HFFc6 (cell line): ENCODE measurements at places on chromosomes 4 and X. TPM values are rescaled to one million over a fixed set of nuclear protein-coding genes. Genes with fewer than 3 reads are reported as not detected.

WWC2 gene
- total RNA-seq, result 90.0 to 110 TPM (median 99.3 TPM) in 3 replicates

TMEM271 gene
- not detected in 3 replicates for total RNA-seq

CDX4 gene
- not detected in 2 replicates for total RNA-seq

DNA sequence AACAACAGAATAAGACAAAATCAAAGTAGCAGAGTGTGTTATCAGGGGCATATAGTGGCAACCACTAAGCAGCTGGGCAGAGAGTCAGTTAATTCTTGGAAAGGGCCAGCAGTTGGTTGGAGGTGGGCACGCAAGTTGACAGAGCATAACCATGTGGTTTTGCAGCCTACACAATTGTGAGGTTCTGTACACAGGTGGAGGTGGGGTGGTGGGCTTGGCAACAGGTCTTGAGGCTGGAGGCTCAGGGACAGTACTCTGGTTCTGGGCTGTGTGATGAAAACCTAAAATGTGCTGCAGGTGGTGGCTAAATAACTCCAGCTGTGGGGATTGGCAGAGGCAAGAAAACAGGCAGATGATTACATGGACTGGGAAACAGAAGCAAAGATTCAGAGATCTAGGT is 1112.7 kb downstream of the PDHA2 start:
- no peaks in the 10 kb centered on the region for H3K27me3 ChIP-seq
- no peaks in the 10 kb centered on the region for H3K4me1 ChIP-seq
- no peaks in the 10 kb centered on the region; the same call in 1 of the 2 replicates for H3K36me3 ChIP-seq
- no peak overlapping the region for H3K4me3 ChIP-seq
- H3K27ac ChIP-seq, result no peak overlapping the region

DNA sequence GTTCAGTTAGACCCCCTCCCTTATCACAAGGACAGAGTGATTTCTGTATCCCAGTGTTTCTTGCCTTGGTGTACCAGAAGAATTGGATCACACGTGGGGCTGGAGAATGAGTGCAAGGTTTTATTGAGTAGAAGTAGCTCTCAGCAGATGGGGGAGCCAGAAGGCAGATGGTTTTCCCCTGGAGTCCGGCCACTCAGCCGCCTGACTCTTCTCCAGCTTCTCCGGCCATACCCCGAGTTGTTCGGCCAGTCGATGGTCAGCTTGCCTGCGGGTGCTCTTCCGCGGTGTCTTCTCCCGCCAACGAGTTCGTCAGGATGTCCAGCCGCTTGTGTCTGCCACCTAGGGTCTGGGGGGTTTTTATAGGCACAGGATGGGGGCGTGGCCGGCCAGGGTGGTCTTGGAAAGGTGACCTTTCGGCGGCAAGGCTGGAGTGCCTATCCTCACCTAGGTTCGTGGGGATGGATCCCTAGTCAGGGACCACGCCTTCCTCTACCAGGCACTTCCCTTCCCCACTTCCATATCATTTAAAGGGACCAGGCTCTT is 14.5 kb downstream of the GAB1 start:
- peaks cover 40% of the 10 kb centered on the region for H3K4me1 ChIP-seq
- H3K4me3 ChIP-seq, result no peak overlapping the region
- peaks cover 2% of the 10 kb centered on the region; the same call in 1 of the 2 replicates for H3K27me3 ChIP-seq
- no peaks in the 10 kb centered on the region for H3K36me3 ChIP-seq
- no peak for DNase-seq
- no peak overlapping the region for H3K27ac ChIP-seq

- H3K27ac ChIP-seq, result no peak overlapping the region
- H3K36me3 ChIP-seq, result no peaks in the 10 kb centered on the region
- H3K4me1 ChIP-seq, result peaks cover 12% of the 10 kb centered on the region
These were observed 2.5 kb upstream of the EFNB1 start for GRCh38 chrX:68826113-68826980.

- H3K4me3 ChIP-seq, result no peak overlapping the region
- H3K27me3 ChIP-seq, result no peaks in the 10 kb centered on the region; the same call in 1 of the 2 replicates
- H3K27ac ChIP-seq, result no peak overlapping the region
- no peaks in the 10 kb centered on the region for H3K4me1 ChIP-seq
These were observed 61.8 kb upstream of the KLHL13 start for GRCh38 chrX:118178450-118178849.

DNA sequence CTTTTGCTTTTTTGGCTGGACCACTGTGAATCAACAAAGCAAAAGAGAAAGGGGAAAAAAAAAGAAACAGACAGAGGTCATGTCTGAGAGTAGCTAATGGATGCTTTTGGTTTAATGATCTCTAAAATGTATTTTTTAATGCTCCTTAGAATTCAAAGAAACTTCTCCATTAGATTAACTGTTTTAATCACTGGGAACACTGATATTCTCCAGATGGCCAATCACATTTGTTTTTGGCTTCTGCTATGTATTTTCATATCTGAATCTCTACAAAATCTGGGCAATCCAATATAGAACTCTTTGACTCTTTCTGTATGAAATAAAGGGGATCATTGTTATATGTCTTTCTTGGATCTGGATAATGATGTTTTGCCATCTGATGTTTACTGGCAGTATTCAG is 278.2 kb downstream of the ADGRL3 start:
- H3K4me1 ChIP-seq, result no peaks in the 10 kb centered on the region
- H3K27me3 ChIP-seq, result no peaks in the 10 kb centered on the region
